ENCODE measurements at places on chromosomes 4 and X.

GRCh38 chr4:48234575-48234974 is 35.1 kb downstream of the TEC start:
- DNase-seq: no peak

- DNase-seq: no peak
Observed at GRCh38 chr4:42478946-42479345, 81.7 kb downstream of the SHISA3 start.

DNA sequence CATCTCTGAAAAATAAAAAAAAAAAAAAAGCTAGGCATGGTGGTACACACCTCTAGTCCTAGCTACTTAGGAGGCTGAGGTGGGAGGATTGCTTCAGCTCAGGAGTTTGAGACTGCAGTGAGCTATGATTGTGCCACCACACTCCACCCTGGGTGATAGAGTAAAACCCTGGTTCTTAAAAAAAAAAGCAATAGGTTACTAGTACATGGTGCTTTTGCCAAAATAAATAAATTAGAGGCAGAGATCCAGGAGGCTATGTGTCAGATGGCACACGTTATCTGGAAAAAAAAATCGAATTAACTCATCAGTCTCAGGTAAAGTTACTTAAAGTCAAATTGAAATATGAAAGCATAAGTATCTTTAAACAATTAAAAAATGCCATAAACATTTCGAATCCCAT is 94.3 kb downstream of the VCX3A start:
- no peak for DNase-seq

DNA sequence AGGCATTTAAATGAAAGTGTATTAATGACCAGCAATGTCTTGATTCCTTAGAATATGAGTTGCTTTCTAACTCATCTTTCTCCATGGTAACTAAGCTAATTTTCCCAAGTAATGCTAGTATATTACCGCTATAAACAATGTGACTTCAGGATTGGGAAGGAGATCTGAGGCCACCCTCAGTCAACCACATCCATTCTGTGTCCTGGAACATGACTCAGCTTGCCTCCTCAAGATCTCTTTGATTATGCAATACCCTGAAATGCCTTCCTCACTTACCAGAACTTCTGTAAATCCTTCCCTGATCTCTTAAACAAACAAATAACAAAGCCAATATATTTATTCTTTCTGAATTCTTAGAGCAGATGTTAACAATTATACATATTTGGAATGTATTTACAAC is 1495.5 kb downstream of the PCDH18 start:
- no peak for DNase-seq

DNA sequence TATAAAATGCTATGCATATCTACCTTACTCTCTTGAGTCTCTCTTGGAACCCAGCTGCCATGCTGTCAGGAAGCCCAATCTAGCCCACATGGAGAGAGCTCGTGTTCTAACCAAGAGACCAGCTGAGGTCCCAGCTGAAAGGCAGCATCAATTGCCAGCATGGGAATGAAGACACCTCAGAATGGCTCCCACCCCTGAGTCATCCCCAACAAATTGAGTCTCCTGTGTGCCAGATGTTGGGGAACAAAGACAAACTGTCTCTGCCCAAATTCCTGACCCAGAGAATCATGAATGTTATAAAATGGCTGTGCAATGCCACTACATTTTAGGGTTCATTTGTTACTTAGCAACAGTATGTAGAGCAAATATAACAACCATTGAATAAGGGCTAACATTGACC is 105.2 kb upstream of the STX18 start:
- no peak for DNase-seq

DNA sequence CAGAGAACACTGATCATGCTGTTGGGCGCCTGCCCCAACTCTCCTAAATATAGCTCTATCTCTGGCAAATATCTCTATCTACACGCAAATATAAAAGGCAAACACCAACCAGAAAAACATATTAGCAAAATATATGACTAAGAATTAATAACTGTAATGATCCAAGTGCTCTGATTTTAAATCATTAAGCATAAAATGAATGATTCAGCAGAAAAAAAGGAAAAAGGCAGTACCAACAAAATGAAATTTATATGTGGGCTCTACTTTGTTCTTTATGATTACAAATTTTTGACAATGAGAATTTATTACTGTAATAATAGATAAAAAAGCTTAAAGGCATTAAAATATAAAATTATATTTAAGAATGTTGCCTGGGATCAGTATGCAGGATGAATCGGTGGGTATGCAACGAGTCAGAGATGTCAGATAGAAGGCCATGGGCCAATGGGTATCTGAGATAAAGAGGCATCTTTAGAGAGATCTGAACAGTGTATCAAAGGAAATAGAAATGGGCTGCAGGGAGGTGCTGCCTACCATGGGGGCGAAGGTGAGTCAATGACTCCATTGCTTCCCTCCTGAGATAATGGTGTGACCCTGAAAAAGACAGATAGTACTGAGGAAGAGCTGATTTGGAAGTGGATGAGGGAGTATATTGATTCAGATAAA is 234.8 kb downstream of the SCFD2 start:
- no peak for DNase-seq

- DNase-seq: no peak
Observed at GRCh38 chr4:182653596-182653995, 263.6 kb downstream of the DCTD start.

DNA sequence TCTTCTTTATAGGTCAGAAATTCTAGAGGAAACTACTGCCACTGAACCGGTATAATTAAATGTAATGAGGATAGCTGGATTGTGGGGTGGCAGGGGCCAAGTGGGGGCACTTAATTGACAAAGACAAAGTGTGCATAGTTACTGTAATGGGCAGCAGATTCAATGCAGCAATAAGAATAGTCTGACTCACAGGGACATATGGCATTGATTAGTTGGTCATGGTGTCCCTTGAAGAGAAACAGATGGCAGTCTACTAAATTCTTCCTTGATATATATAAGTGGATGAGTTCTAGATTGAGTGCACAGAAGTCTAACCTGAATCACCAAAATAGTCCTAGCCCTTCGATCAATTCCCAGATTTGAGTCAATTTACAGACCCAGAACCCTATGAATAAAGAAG is 31.6 kb downstream of the ETDC start:
- no peak for DNase-seq

- no peak for DNase-seq
Observed at GRCh38 chr4:69134471-69134870, 38.2 kb downstream of the UGT2B7 start.

DNA sequence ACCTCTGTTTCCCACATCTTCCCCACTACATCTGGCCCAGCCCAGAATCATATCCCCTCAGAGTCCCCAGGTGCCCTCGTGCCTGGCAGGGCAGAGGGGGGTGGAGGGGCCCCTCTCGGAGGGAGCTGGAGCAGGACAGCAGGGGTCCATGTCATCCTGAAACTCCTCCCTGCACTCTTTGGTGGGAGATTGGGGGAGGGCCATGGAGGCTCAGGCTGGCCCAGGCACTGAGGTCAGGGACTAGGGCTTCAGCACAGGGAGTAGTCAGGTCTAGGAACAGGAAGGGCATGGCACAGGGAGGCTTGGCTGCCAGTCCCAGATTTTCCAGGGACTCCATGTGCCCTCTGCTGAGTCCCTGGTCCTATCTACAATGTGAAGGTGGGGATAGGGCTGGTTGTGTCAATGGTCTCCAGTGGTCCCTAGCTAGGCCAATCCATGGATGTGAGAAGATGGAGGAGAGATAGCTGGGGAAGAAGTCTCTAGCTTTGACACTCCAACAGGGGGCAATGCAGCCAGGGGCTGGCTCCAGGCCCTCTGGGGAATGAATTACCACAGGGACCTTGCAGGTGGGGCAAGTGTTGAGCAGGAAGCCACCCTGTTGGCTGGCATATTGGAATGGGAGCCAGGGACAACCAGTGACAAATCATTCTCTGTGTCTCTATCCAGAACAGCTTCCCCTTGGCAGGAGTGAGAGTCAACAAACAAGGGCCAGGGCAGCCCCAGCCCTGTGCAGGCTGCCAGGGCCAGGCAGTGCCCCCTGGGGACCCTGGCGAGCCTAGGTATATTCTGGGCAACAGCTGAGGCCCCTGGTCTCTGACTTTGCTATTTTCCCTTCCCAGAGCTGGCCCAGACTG is 154.4 kb downstream of the EFNB1 start:
- DNase-seq: no peak

GRCh38 chr4:123974386-123975149 is 578.0 kb downstream of the SPRY1 start:
- no peak for DNase-seq

DNA sequence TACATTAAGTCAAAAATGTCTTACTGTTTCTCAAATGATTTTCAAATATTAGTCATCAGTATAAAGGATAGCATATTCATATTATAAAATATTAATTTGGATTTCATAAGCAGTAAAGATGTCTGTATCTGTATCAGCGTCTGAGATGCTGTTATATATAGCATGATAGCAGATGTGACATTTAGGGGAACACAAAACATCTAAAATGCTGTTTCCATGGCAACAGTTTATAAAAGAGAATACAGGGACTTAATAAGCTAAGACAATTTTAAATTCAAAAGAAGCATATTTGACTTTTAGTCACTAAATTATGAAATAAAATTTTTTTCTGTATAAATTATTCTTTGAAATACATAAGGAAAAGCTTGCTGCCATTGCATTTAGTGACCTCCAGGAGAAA is 432.2 kb downstream of the PDGFC start:
- DNase-seq: no peak

DNA sequence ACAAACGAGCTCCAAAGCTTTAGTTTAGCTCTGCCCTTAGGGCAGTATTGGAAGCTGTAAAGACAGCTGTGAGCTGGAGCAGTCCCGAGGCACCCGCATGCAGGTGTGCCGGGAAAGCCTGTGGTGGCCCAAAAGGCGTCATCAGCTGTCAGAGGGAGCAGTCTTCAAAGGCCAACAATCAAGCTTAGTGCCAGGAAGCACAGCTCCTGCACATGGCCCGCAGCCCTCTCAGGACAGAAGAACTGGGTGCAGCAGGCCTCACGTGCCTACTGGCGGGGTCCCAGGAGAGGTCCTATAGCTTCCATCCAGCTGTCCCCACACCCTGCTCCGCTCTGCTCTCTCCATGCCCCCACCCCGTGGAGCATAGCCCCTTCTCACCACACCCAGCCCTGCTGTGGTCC is 92.2 kb upstream of the TRIM2 start:
- no peak for DNase-seq

DNA sequence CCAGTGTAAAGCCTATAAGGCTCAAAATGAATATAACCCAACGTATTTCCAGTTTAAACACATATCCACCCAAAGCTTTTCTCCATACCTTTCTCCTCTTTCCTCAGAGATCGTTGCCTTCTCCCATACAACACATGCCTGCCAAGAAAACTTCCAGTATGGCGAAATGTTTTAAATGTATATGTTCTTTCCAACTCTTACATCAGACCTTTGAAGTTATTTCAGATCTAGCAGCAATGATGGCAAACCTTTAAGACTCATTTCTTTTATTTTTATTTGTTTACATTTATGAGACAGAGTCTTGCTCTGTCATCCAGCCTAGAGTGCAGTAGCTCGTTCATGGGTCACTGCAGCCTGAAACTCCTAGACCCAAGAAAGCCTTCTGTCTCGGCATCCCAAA is 265.4 kb downstream of the BMPR1B start:
- DNase-seq: no peak

- DNase-seq: no peak
Observed at GRCh38 chr4:98199247-98199646, 56.0 kb upstream of the STPG2 start.

GRCh38 chr4:123088501-123088900 is 166.1 kb upstream of the NUDT6 start:
- no peak for DNase-seq

DNA sequence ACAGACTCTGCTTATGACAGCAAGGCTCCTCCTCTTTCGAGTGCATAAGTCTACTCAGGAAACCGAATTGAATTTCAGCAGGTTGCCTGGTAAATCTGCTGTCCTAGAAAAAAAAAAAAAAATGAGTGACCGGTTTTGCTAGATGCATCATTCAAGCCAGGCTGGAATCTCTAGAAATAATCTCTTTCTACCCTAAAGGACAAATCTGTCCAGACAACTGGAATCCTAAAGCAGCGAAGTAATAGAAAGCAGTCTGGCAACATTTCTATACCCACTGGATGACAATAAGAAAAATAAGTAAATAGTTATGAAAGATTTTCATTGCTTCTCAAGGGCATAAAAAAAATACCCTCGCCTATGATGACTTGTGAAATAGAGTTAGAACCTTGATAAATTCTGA is 703.5 kb downstream of the RPA4 start:
- DNase-seq: no peak

- no peak for DNase-seq
Observed at GRCh38 chr4:112521123-112522023, 5.4 kb upstream of the NEUROG2 start.

- DNase-seq: no peak
Observed at GRCh38 chrX:103329991-103330390, at the start of gene TCEAL7. TSS of gene TCEAL7 (plus strand) at chrX:103330239. CDS start at chrX:103331404, 1,165 bp downstream.

DNA sequence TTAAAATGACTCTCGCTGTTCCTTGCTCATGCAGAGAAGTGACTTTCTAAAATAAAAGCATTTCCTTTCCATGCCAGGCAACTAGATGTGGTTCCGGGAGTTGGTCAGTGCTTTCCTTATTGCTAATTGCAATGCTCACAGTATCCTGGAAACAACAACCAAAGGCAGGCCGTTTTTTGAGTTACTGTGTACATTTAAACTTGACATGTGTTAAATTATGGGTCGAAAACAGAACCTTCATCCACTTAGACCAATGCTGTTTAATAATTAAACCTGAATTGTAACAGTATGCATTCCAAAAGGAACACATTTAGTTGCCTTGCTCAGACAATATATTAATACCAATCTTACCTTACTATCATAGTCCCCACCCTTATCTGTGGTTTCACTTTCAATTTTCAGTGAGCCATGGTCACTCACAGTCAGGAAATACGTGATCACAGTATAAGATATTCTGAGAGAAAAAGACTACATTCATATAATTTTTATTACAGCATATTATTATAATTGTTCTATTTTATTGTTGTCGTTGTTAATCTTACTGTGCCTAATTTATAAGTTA is 102.6 kb downstream of the HS6ST2 start:
- DNase-seq: no peak

- DNase-seq: no peak
Observed at GRCh38 chr4:24730256-24731001, 64.9 kb upstream of the SOD3 start.

DNA sequence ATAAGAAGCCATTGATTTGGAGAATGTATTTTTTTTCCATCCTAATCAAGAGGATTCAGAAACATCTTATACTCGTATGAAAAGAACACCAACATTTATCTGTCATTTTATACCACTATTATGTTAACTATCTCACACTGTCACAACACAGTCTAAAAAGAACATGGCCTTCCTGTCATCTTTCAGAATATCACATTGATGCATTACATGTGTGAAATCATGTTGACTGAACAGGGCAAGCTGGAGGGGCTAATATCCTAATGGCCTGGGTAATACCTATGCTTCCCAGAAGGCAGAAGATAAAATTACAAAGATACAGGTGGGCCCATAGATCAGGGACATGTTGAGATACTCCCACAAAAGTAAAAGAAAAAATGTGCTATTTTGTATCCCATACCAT is 611.7 kb downstream of the STIM2 start:
- DNase-seq: no peak

- no peak for DNase-seq
Observed at GRCh38 chr4:2599304-2599654, 62.8 kb downstream of the FAM193A start.

- DNase-seq: no peak
Observed at GRCh38 chr4:71267244-71267643, 71.6 kb upstream of the SLC4A4 start.
